NCI-H460 (cell line): ENCODE measurements at places on chromosomes 5 and 9. TPM values are rescaled to one million over a fixed set of nuclear protein-coding genes. Genes with fewer than 3 reads are reported as not detected.

SPATA31D4 gene
- not detected in 2 replicates for total RNA-seq

SHLD3 gene
- total RNA-seq, result 7.5 and 10.2 TPM in 2 replicates

GRCh38 chr9:93302586-93303257 is 118.8 kb downstream of the WNK2 start:
- peak; percentile 61 for DNase-seq

DNA sequence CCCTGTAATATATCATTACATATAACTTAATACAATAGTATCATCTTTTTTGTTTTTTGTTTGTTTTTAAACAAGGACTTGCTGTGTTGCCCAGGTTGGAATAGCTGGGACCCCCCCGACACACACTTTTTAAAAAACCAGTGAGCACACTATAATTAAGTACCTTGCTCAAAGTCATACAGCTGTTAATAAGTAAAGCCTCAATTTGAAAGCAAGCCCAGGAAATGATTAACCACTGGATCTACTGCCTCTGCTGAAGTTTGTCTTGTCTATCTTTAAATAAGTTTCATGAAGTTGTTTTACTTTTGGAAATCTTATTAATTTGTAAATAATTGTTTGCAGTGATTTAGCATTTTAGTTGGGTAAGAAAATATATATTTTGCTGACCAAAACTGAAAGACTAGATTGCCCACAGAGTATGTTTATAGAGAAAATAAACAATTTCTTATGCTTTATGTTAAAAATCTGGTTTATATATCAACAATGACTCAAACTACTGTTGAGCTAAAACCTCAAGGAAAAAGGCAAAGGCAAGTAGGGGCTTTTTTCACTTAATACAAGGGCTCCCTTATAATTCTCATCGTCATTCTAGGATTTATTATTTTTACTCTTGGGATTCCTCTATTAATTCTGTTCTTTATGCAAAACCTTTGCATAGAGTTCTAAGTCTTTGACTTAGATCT is 5.8 kb upstream of the CARNMT1 start:
- no peak for DNase-seq

DNA sequence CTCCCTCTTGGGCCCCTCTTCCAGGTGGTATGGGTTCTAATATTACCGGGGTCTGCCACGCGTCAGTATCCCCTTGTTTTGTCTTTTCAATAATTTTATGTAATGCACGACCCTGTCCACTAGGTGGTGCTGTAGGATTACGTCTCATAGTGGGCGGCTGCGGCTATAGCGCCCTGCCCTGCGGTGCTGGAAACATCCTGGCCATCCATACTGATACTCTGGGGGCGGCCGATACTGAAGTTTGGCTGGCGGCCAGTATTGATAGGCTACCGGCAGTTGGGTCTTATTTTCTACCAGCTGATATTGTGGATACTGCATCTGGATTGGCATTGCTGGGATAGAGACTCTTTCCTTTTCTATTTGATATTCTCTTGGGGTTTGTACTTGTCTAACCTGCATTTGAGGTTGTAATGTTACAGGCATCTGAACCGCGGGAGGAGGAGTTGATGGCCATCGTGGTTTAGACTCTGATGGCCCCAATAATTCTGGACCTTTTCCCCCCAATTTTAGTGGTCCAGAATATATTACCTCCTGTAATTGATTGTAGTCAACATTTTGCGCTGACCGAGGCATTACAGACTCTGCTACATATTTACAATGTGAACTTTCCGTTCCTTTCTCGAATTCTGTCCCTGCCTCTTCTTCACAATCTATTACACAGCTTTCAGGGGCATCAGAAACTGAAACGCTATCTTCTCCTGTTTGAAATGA is 3.3 kb upstream of the TMEM141 start:
- DNase-seq, result peak; percentile 69

DNA sequence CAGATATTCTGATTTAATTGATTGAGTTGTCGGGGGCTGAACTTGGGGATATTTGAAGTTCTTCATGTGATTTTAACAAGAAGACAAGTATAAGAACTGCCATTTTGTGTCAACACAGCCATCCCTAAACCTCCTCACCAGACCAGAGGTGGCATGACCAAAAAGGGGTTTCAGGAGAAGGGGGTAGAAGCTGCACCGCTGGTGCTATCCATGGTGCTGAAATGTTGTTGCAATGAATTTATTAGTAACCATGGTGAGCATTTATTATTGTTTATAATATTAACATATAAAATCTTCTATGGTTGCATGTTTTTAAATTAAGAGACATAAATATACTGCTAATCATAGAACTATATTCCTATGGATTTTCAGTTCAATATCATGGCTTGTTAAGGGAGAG is 72.3 kb downstream of the GNA14 start:
- peak; percentile 17 for DNase-seq

SAPCD2 gene
- total RNA-seq, result 32.4 and 43.6 TPM in 2 replicates

DNA sequence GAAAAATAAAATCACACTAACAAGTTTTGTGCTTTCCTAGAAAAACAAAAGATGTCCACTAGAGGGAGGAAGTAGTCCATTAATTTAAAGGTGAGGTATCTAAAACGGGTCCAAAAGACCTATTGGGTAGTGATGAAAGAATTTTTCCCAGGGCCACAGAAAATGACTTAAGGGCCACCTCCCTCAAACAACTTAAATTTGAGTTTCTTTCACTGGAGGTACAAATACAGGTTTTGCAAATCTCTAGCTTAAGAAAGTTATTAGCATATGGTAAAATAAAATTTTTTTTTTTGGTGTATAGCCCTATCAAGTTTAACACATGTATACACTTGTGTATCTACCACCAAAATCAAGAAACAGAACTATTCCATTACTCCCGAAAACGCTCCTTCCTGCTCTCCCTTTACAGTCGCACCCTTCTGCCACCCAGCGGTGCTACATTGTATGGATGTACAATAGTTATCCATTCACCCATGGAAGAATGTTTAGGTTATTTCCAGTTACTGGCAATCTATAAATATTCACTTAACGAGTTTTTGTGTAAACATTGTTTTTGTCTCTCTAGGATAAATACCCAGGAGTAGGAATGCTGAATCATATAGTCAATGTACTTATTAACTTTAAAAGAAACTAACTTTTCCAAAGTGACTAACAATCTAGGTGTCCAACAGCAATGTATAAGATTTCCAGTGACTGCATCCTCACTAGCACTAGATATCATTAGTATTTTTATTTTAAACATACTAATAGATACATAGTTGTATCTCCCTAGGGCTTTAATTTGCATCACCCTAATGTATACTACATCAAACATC is 21.9 kb downstream of the DEPDC1B start:
- DNase-seq, result peak; percentile 45

GRCh38 chr9:135268981-135269380 is 181.5 kb downstream of the OLFM1 start:
- no peak for DNase-seq

GRCh38 chr9:20853866-20854265 is 169.8 kb downstream of the FOCAD start:
- no peak for DNase-seq

C6 gene
- not detected in 2 replicates for total RNA-seq

DNA sequence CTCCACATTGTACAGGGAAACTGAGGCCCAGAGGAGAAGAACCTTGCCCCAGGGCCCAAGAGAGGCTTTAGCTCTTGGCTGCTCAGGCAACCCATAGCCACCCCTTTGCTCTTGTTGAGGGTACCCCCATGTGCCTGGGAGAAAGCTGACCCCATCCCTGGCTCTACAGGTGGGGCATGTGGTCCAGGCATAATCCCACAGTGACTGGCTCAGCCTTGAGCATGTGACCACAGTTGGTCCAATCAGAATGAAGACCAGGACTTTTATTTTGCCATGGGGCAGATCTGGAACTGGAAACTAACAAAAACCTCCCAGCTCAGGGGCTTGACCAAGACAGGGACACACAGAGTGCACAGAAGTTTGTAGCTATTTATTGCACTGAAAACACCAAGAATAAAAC is 29.3 kb downstream of the SLC6A7 start:
- no peak for DNase-seq

DNA sequence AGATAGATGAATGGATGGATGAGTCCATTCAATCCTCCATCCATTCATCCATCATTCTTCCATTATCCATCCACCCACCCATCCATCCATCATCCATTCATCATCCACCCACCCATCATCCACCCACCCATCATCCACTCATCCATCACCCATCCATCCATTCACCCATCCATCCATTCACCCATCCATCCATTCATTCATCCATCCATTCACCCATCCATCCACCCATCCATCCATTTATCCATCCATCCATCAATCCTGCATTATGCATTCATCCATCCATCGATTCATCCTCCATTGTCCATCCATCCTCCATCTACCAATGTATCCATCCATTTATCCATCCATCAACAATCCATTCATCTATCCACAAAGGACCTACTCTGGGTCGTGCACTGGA is 12.8 kb upstream of the PHYKPL start:
- no peak for DNase-seq

SLC34A3 gene
- total RNA-seq, result not detected in 2 replicates
